ENCODE measurements at places on chromosomes 5 and 9.
A peak's percentile ranks its signal among the peaks of the same experiment; 100 is the strongest.

GRCh38 chr5:76175051-76175666, 92.0 kb downstream of the SV2C start:
- peak; percentile 72 for DNase-seq

- DNase-seq, result no peak
These were observed 346.8 kb upstream of the NUDT12 start for GRCh38 chr5:103909391-103909790.

DNA sequence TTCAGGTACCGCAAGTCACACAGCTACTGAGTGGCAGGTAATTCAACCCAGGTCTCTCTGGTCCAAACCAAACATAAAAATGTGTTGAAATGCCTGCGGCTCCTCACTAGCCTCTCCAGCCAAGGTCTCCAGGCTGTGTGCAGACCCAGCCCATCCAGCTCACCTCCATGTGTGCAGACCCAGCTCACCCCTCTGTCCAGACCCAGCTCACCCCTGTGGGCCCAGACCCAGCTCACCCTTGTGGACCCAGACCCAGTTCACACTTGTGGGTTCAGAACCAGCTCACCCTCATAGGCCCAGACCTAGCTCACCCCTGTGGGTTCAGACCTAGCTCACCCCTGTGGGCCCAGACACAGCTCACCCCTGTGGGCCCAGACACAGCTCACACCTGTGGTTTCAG, 188.0 kb upstream of the ADCY2 start:
- DNase-seq, result no peak

DNA sequence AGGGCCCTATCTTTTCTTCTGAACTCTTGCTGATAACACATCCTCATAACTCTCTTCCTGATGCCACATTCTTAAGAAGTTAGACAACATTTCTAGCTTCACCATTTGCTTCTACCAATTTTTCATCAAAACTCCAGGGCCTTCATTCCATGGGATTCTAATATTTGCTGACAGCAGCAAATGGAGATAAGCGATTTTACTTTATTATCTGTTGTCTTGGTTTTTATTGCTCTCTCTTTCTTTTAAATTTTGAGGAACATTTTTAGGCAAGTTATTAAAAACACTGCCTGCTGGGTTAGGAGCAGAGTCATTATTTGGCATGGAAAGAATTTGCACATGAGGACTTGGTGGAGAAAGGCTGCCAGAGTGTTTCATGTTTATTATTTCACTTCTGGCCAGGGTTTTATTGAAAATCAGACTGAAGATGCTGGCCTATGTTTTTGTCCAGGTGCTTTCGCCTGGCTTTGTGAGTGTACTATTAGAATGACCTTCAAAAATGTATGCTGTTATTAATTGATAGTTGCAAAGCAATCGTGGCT, 27.7 kb downstream of the NSG2 start:
- DNase-seq, result no peak

DNA sequence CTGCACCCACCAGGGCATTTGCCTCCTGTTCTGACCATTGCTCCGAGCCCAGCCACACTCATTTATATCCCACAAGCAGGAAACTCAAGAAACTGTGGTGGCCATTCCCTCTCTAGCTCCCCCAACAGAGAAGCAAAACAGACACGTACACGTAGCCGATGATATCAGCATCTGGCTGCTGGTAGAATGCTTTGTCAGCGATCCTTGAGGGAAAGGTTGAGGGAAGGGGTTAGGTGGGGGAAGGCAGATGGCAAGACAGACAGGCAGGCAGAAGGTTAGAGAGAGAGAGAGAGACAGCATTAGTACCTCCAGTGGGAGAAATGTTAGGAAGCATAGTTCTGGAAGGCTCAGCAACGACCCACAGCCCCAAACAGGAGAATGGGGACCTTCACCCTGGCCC, 7.8 kb downstream of the HIGD2A start:
- no peak for DNase-seq

DNA sequence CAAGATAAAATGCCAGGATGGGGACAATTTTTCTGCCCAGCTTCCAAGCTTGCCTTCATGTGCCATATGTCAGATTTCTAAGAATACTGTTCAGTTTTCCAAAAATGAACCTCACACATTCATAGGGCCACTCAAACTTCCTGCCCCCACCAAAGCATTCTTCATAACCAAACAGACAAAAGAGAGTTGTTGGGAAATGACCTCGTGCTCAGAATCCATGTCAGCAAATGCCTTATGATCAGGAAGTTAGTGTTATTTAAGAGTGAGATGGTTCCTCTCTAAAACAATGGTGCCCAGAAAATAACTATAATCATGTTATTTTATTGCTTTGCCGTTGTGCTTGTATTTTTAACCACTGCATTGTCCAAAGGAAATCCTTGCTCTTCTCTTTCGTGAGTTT, 208.2 kb downstream of the ZNF608 start:
- no peak for DNase-seq

- no peak for DNase-seq
These were observed 88.5 kb downstream of the PRR16 start for GRCh38 chr5:120552638-120553037.

- DNase-seq, result no peak
These were observed 4.8 kb upstream of the RFESD start for GRCh38 chr5:95641741-95642220.

DNA sequence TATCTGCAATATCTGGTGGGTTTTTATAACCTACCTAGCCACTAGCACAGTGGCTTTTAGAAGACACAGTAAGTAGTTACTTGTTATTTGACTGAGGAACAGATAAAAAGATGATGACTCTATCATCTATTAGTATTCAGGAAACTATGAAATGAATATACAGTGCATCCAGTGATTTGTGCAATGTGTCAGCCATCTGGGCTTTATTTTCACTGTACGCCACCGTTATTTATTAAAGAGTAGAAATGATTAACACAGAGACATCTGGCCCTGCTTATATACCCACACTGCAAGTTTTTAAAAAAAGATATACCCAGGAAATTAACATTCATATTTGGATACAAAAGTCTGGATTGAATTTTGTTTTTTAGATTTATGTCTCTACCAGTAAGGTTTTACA, 408.4 kb downstream of the PDE4D start:
- no peak for DNase-seq

GRCh38 chr5:944621-944927, 51.9 kb downstream of the TRIP13 start:
- DNase-seq, result no peak

- no peak for DNase-seq
These were observed 12.1 kb downstream of the FEM1C start for GRCh38 chr5:115532517-115532916.

GRCh38 chr5:79436224-79436623, 77.7 kb downstream of the HOMER1 start:
- DNase-seq, result no peak

- DNase-seq, result no peak
These were observed 1.2 kb downstream of the AK3 start for GRCh38 chr9:4739587-4740387.

DNA sequence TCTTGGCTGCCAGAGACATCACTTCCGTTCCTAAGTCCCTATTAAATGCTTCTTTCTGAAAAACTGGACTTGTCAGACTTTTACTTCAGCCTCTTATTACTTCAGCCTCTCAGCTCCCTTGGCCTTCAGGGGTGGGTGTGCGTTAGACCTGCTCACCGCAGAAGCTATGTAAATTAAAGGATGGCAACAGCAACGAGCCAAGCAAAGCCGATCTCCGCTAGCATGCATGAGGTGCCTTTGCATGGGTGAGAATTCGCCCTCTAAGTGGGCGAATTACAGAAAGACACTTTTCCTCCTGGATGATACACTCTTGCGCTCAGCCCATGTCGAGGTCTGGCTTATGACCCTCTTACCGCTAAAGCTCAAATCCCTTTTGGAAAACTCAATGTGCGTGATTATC, 10.9 kb upstream of the IL3 start:
- DNase-seq, result no peak

DNA sequence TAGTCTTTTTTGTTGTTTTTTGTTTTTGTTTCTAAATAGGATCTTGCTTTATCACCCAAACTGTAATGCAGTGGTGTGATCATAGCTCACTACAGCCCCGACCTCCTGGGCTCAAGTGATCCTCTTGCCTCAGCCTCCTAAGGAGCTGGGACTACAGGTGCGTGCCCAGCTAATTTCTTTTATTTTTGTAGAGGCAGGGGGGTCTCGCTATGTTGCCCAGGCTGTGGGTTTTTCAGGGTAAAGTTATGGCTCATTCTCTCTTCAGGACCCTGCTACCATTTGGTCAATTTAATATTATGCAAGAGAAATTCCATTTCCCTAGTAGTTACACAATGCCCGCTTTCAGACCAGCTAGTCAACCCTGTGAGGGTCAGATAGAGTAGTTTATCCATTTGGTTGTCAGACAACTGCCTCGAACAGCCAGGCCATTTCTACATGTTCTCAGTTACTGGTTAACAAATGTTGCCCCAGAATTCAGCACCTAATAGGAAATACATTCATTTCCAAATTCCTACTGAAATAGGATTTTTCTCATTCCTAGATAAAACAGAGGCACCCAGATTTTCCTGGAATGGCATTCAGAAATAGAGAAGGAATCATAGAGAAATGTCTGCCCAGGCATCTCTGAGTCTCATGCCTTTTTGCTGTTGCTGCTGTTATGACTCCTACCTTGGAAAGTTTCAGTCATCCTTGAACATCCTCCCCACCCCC, 6.4 kb upstream of the GLIS3 start:
- no peak for DNase-seq

- DNase-seq, result no peak
These were observed 1.6 kb downstream of the FER start for GRCh38 chr5:108749128-108749861.

- no peak for DNase-seq
These were observed 401.9 kb downstream of the ARRDC3 start for GRCh38 chr5:90981177-90981576.

GRCh38 chr5:72812488-72812887, 4.0 kb upstream of the TNPO1 start:
- DNase-seq, result no peak

- DNase-seq, result no peak
These were observed 49.5 kb downstream of the ST8SIA4 start for GRCh38 chr5:100853582-100853981.

GRCh38 chr5:122252319-122252718, 59.7 kb upstream of the SNCAIP start:
- DNase-seq, result no peak

- no peak for DNase-seq
These were observed 344.7 kb upstream of the TNC start for GRCh38 chr9:115462623-115463022.

GRCh38 chr9:112861155-112861554, 29.5 kb downstream of the SLC46A2 start:
- DNase-seq, result no peak

GRCh38 chr9:20041697-20042081, 252.9 kb upstream of the SLC24A2 start:
- DNase-seq, result no peak

DNA sequence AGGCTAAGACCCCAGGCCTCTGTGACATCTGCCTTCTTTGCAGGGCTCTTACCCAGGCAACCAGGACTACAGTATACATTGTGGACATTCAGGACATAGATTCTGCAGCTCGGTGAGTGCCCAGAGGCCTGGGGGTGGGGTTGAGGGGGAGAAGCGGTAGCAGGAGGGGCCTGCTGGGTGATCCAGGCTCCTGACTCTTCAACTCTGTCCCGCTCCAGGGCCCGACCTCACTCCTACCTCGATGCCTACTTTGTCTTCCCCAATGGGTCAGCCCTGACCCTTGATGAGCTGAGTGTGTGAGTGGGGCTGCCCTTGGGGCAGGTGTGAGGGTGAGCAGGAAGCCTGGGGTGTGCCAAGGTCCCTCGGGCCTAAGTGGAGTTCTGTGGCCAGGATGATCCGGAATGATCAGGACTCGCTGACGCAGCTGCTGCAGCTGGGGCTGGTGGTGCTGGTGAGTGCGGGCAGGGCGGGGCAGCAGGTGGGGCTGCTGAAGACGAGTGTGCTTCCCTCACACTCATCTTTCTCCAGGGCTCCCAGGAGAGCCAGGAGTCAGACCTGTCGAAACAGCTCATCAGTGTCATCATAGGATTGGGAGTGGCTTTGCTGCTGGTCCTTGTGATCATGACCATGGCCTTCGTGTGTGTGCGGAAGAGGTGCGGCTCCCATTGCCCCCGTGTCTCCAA, 19.8 kb downstream of the GPRIN1 start:
- DNase-seq, result no peak

- no peak for DNase-seq
These were observed 12.6 kb upstream of the SPARC start for GRCh38 chr5:151699071-151699901.

DNA sequence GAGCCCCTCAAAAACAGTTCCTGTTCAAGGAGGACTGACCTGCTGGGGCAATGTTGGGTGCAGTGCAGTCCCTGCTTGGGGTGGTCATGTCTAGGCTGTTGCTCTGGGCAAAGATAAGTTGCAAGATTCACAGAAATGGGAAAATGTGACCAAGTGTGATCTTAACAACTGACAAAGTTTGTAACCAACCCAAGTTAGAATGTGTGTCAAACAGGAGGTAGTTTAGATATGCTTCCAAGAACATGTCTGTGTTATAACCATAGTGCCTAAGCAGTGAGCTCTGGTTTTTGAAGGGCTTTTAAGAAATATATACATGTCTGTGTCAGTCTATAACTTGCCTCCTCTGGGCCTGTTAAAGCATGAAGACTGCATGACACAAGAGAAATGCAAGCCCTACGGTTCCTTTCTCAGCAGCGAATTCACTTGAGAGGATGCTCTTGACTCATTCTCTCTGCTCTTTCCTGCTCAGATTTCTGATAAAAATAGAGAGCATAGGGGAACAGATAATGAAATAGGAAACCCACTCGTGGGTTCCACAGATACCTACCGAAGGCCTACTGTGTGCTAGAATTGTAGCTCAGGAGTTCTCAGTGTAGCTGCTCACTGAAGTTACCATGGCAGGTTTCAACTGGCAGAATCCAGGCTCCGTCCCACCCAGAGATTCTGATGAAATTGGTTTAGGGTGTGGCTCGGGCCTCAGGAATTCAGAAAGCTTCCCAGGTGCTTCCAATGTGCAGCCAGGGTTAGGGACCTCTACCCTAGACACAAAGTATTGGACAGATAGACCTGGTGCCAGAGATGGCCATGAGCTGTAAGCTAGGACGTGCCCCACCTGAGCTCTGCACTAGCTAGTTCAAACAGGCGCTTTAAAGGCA, 52.4 kb downstream of the ARHGEF37 start:
- no peak for DNase-seq

DNA sequence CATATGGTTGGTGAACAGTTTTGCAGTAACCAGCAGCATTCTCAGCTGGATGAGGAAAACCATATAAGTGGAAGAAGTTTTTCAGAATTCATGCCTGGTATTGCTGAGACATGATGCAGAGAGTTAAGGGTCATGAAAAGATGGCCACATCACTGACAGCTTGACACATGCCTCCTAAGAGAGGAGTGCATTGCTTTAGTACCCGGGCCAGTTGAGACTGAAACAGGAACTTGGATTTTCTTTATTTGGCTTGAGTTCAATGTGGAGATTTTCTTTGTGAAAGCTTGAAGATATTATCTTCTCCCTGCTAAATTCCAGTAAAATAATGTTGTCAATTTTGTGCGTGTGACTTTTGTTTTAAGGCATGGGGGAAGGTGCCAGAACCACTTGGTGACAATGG, 35.8 kb downstream of the HACD4 start:
- DNase-seq, result no peak

- DNase-seq, result no peak
These were observed 12.7 kb downstream of the EEIG1 start for GRCh38 chr9:127968042-127968441.

Data from endothelial cell (in vitro differentiated cells).